ENCODE measurements at places on chromosomes 1 and 21. TPM values are rescaled to one million over a fixed set of nuclear protein-coding genes. Genes with fewer than 3 reads are reported as not detected.

The OR2G3 gene
- not detected for total RNA-seq

The SPRR4 gene
- total RNA-seq = not detected

DNA sequence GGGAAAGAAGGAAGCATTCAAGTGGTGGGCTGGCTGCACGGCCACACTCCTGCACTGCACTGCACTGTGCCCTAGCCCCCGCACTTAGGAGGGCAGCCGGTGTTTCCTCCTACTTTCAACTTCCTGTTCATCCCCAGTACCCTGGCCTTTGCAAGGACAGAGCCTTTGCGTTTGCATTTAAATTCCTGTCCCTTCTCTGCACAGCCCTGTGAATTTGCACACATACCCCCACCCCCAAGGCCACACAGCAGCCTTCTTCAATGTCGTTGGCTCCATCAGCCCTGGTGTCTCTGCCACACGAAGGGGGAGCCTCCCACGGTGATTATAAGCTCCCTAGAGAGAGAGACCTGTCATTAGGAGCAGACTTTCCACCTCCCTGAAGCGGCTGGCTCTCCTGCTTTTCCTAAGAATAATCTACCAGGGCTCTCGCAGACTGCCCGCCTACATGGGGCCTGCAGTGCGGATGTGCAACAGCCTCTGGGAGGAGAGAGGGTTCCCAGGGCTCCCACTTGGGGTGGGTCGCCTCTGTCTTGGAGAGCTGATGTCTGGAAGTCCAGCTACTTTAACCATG, 13.2 kb upstream of the SLC45A3 start:
- DNase-seq = no peak
- H3K4me3 ChIP-seq = no peak overlapping the region
- H3K4me1 ChIP-seq = no peaks in the 10 kb centered on the region
- H3K27ac ChIP-seq = no peak overlapping the region

DNA sequence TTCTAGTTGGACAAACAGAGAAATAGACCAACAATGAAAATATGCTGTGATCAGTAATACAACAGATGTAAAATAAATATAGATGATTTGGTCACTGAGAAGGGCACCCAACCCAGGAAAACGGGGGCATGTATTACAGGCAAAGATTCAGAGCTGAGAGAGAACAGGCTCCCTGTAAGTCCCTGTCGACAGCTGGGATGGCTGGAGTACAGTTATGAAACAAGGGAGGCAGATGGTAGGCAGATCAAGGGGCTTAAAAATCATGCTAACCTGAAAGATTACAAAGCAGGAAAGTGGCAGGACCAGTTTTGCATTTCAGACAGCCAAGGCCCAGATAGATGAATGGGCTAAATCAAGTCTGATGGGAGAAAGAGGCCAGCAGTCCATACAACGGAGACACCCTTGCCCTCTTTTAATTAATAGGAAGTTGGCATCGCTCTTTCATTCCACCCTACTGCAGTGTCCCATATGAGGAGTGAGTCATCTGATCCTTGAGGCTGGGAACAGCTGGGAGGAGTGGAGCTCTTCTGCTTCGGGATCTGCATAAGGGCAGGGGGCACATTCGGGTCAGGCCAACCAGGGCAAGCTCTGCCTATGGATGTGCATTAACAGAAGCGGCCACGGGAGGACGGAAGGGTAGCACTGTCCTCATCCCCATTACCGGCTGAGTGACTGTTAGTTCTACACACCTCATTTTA, 171.1 kb downstream of the DAB1 start:
- H3K4me1 ChIP-seq = no peaks in the 10 kb centered on the region
- no peak overlapping the region for H3K4me3 ChIP-seq
- no peak overlapping the region for H3K27ac ChIP-seq
- no peaks in the 10 kb centered on the region for H3K36me3 ChIP-seq
- DNase-seq = no peak
- no peaks in the 10 kb centered on the region for H3K27me3 ChIP-seq

DNA sequence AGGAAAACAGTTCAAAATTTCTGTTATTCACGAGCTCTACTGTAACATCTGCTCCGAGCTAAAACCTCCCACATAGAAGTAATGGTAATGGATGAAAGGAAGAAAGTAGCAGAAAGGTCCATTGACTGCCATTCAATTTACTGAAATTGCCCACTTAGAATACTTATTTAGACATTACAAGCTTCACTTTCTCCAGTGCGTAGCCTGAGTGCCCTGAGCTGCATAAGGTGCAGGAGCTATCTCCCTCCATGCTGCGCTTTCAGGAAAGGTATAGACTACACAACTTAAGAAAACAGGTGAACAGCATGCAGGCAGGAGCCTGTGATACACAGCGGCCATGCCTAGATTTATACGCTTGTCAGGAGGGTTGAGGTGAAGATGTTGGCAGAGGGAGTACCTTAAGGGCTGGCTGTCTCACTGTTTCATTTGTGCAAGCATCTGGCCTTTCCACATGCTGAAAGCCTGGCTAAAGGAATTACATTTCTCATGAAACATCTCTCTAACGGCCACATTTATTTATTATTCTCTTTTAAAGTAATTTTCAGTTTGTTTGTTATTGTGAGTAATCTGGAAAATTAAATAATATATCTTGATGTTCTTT, 74.7 kb downstream of the RGS18 start:
- H3K36me3 ChIP-seq = no peaks in the 10 kb centered on the region
- H3K4me3 ChIP-seq = no peak overlapping the region
- no peaks in the 10 kb centered on the region for H3K27me3 ChIP-seq

All from upper lobe of left lung (tissue), 6 donors.